Fibroblast of the aortic adventitia (primary cell): ENCODE measurements at places on chromosomes 3 and 15. TPM values are rescaled to one million over a fixed set of nuclear protein-coding genes. Genes with fewer than 3 reads are reported as not detected.

ZNF502 gene
- total RNA-seq = 4.7 and 6.0 TPM in 2 replicates

ADAMTS7 gene
- 7.5 and 11.2 TPM in 2 replicates for total RNA-seq

AADAC gene
- 23.3 and 138 TPM in 2 replicates for total RNA-seq

FOXL2NB gene
- total RNA-seq = not detected in 2 replicates

TMC3 gene
- total RNA-seq = under 0.01 TPM in 1 of 2 replicates, not detected in the other

PPM1L gene
- 1.4 and 2.5 TPM in 2 replicates for total RNA-seq

GOLGA6L10 gene
- 0.45 and 0.49 TPM in 2 replicates for total RNA-seq

XCR1 gene
- total RNA-seq = not detected in 2 replicates

PTH1R gene
- 0.16 TPM in 1 of 2 replicates, not detected in the other for total RNA-seq

OR5K2 gene
- not detected in 2 replicates for total RNA-seq

FBXW12 gene
- total RNA-seq = 0.27 TPM in 1 of 2 replicates, not detected in the other

GHSR gene
- not detected in 2 replicates for total RNA-seq

NXPE3 gene
- total RNA-seq = 8.6 and 19.7 TPM in 2 replicates

GASK1A gene
- 0.63 and 0.82 TPM in 2 replicates for total RNA-seq

GOLIM4 gene
- 50.0 and 76.9 TPM in 2 replicates for total RNA-seq

GPR62 gene
- total RNA-seq = 0.09 TPM in 1 of 2 replicates, not detected in the other

BLM gene
- 3.8 and 12.2 TPM in 2 replicates for total RNA-seq

WDR5B gene
- 4.8 and 8.0 TPM in 2 replicates for total RNA-seq

ERICH6 gene
- total RNA-seq = 0.18 and 0.41 TPM in 2 replicates

GOLGA8O gene
- 0.09 and 0.33 TPM in 2 replicates for total RNA-seq

HTR3E gene
- not detected in 2 replicates for total RNA-seq

ZNF80 gene
- total RNA-seq = not detected in 2 replicates

ARL13B gene
- 14.6 and 16.4 TPM in 2 replicates for total RNA-seq

CYP8B1 gene
- not detected in 2 replicates for total RNA-seq

KBTBD8 gene
- total RNA-seq = 1.1 and 9.8 TPM in 2 replicates

PRICKLE2 gene
- 22.0 and 45.1 TPM in 2 replicates for total RNA-seq

GOLGA8T gene
- not detected in 2 replicates for total RNA-seq

CAPN3 gene
- total RNA-seq = 1.6 and 2.5 TPM in 2 replicates

PIGBOS1 gene
- total RNA-seq = 9.5 and 10.9 TPM in 2 replicates

ITIH1 gene
- 1.3 TPM in 1 of 2 replicates, not detected in the other for total RNA-seq

GOLGA6A gene
- total RNA-seq = not detected in 2 replicates

GPR171 gene
- total RNA-seq = not detected in 2 replicates

KNG1 gene
- not detected in 2 replicates for total RNA-seq

HOMER2 gene
- 1.5 and 5.4 TPM in 2 replicates for total RNA-seq

PLCL2 gene
- 11.6 and 22.7 TPM in 2 replicates for total RNA-seq

ACKR2 gene
- under 0.01 and 0.41 TPM in 2 replicates for total RNA-seq

UNC13C gene
- total RNA-seq = 0.81 TPM in 1 of 2 replicates, not detected in the other

KLHL25 gene
- total RNA-seq = 2.3 and 2.8 TPM in 2 replicates

DLEC1 gene
- 0.09 and 0.25 TPM in 2 replicates for total RNA-seq

IQCF5 gene
- not detected in 2 replicates for total RNA-seq

RARB gene
- total RNA-seq = 3.1 and 4.2 TPM in 2 replicates

UBA3 gene
- 46.4 and 76.9 TPM in 2 replicates for total RNA-seq

ADGRG7 gene
- not detected in 2 replicates for total RNA-seq

CYP11A1 gene
- total RNA-seq = 0.33 and 0.90 TPM in 2 replicates

EFCC1 gene
- total RNA-seq = not detected in 2 replicates

SLC15A2 gene
- 0.18 and 0.25 TPM in 2 replicates for total RNA-seq

FBXO40 gene
- under 0.01 TPM in 1 of 2 replicates, not detected in the other for total RNA-seq

SUCNR1 gene
- 0.25 and 4.5 TPM in 2 replicates for total RNA-seq

GOLGA8N gene
- 1.8 and 5.7 TPM in 2 replicates for total RNA-seq
